ENCODE measurements at places on chromosomes 2 and 18.
A peak's percentile ranks its signal among the peaks of the same experiment; 100 is the strongest.

- peak; percentile 50 for DNase-seq
Observed at GRCh38 chr18:56748698-56749268, 97.6 kb downstream of the WDR7 start.

DNA sequence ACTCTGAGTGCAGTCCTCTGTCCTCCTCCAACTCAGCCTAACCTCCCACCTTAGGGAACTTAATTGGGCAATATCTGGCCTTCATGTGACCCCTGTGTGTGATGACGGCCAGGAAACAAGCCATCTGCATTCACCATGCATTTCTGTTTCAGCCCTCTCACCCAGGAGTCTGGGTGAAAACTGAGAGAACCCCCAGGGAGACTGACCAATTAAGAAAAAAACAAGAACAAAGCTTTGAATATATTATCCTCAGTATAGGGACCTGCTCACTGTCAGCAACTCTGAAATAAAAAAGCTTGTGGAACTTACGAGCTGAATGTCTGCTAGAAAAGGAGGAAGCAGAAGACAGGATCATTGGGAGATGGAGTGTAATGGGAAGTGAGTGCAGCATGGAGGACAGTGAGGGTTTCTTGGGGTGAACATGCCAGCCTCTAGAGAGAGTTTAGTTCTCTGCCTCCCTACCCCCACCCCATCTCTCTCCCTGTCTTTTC lies 9.5 kb downstream of the MAPRE2 start:
- DNase-seq: no peak

DNA sequence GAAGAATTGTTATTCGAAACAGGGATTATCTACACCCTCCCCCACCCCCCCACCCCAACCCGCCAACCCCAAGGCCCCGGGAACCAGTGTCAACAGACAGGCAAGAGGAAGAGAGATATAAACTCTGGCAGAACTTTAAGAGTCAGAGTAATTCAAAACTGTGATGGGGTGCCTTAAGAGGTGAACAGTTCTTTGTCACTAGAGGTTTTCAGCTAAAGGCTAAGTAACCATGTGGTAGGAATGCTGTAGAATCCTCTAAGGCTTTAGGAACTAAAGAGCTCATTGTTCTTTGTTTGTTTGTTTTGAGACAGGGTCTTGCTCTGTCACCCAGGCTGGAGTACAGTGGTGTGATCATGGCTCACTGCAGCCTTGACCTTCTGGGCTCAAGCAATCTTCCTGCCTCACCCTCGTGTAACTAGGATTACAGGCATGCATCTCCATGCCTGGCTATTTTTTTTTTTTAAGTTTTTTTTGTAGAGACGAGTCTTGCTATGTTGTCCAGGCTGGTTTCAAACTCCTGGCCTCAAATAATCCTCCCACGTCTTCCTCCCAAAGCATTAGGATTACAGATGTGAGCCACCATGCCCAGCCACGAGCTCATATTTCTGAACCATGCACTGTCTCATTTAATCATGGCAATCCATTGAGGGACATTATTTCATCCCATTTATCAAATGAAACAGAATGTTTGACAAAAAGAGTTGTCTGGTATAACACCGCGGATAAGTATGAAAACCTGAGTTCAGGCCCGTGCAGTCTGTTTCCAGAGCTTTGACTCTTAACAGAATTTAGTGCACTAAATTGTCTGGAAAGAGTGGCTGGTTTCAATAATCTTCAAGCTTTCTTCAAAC lies 20.8 kb upstream of the TMEM17 start:
- DNase-seq: no peak

DNA sequence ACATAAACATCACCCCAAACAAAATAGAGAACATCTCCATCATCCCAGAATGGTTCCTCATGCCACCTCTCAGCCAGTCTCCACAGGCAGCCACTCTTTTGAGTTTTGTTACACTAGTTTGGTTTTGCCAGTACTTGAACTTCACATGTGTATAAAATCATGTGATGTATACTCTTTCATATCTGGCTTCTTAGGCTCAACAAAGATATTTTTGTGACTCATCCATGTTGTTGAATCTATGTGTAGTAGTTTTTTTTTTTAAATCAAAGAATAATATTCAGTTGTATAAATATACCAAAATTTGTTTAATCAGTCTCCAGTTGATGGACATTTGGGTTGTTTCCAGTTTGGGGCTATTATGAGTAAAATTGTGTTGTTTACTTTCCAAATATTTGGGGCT lies 75.9 kb downstream of the PMS1 start:
- DNase-seq: peak; percentile 34

- DNase-seq: peak; percentile 56
Observed at GRCh38 chr18:48923746-48924629, 26.8 kb downstream of the SMAD7 start.

- DNase-seq: no peak
Observed at GRCh38 chr2:234611209-234611608, 114.3 kb upstream of the ARL4C start.

DNA sequence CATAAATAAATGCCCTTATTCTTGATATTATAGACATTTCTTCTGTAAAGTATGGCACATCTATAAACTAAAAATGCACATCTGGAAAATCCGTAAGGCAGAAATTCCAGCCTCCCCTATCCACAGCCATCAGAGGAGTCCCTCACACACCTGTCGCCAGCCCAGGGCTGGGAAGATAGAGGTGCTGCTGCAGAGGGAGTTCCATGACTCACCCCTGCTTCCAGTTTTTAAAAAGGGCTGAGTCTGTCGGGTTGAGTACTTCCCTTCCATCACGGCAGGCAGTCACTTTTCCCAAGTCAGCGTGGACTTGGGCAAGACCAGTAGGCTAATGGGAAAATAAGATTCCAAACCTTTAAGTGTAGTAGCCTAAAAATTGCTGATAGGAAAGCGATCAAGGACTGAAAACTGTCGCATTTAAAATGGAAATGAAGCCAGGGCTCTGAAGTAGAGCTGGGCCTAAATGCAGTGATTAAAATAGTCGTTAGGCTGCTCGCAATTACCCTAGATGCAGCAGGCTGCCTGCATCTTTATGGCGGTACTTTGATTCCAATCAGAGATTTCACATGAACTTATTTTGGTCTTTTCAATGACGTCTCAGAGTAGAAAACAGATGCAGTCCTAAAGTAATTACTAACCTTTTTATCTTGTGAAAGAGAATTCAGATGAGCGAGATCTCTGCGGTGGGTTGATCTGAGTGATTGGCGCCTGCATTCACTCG lies 280.5 kb downstream of the AGAP1 start:
- no peak for DNase-seq

All from fibroblast of skin of scalp (primary cell).